ENCODE measurements at places on chromosomes 3 and 15.

DNA sequence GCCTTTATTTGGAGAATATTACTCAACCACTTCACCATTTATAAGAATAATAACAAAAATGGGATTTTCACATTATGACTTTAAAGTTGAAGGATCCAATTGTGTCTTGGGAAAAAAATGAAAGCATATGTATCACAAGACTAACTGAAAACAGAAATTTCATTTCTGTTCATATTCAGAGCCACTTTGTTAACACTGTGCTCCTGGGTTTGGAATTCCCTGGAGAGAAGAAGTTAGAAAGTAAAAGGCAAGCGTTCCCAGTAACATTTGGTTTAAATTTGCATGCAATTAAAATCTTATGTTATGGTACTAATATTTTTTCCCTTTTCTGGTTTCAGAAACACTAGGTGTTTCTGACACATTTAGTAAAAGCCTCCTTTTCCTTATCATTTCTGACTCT is 230.8 kb downstream of the RBMS3 start:
- DNase-seq, result no peak

DNA sequence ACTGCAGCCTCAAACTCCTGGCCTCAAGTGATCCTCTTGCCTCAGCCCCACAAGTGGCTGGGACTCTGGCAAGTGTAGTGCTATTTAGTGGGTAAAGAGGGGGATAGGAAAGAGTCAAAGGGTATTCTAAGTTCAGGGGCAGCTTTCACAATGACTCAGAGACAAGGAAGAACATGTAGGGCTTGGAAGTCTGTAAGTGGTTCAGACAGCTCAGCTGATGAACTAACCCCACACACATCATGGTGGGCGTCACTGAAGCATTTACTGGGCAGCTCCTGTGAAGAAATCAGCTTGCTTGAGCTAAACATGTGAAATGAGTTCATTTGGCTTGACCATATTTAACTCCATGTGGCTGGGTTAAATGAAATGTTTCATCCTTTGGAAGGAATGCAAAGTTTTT is 34.6 kb upstream of the THSD4 start:
- DNase-seq, result no peak

GRCh38 chr15:57696146-57696545 is 10.4 kb upstream of the POLR2M start:
- DNase-seq, result no peak

DNA sequence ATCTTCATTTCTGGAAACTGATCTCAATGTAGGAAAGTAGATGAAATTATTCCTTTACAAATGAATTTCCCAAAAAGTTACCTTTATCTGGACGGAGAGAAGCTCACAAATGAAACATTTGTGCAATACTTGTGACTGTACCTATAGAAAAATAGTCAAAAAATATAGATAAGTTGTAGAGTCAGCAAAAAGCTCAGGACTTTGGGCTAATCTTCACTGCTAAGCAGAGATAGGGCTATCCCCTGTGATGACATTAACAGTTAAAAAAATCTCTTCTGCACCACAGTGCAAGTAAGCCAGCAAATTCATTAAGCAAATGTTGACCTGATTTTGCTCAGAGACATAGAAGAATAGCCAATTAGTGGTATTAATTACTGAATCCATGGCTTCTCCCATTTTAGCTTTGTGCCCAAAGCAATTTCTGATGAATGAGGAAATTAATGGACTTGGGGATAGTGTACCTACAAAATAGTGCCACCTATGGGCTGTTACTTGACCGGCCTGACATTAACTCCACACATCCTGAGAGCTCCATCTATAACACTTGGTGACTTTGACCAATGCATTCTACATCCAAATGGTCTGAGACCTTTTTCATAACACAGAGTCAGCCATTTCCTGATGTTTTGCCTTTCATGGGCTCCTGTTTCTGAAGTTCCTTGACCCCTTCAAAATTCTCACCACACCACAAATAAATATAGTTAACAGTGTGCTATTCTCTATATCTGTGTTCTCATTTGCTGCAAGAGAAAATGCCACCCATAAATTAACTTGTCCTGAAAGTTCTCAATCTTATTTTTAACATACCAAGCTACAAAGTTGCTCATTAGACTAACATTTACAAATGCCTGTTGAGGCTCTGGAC is 105.0 kb downstream of the SSR3 start:
- no peak for DNase-seq

DNA sequence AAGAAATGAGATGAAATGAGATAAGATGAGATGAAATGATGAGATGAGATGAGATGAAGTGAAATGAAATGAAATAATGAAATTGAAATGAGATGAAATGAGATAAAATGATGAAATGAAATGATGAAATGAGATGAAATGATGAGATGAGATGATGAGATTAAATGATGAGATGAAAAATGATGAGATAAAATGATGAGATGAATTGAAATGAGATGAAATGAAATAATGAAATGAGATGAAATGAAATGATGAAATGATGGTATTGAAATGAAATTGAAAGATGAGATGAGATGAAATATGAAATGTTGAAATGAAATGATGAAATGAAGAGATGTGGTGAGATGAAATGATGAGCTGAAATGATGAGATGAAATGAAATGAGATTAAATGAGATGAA is 231.0 kb downstream of the GOLGA6L6 start:
- DNase-seq, result no peak

DNA sequence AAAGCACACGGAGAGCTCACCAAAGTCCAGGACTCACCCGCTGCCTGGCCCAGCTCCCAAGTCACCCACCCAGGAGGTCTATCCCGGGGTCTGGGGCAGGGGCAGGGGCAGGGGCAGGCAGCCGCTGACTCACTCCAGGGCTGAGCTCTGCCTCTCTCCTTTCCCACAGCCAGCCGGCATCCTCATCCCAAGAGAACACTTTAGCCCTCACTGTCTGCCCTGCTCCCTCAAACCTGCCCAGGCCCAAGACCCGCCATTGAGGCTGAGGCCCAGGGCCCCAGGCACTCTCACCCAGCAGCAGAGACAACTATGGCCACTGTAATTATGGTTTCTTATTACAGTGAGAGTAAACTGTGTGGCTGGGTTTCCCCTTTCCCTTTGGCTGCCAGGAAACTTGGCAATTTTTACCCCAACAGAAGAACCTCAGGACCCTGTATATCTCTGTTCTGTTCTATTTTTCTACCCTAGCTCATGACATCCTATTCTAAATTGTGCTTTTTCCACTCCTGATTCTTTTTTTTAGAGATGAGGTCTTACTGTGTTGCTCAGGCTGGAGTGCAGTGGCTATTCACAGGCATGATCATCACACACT is 53.0 kb downstream of the IQSEC1 start:
- DNase-seq, result no peak

DNA sequence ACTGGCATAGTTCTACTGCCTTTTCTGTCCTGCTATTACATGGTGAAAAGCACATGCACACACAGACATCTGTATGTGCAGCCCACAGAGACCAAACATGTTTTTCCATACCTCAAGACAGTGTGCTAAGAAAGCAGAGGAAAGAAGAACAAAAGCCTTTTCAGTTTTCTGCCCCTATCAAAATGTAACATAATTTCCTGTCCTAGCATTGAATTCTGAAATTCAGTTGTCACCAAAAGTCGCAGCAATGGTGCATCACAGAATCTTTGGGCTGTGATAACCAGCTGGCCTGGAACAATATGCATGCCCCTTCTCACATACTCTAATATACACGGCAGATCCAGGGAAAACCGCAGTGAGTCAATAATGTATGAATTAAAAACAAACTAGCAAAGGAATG is 153.8 kb upstream of the RAP2B start:
- no peak for DNase-seq

- no peak for DNase-seq
These were observed 62.9 kb upstream of the AGBL1 start for GRCh38 chr15:86016750-86017149.

DNA sequence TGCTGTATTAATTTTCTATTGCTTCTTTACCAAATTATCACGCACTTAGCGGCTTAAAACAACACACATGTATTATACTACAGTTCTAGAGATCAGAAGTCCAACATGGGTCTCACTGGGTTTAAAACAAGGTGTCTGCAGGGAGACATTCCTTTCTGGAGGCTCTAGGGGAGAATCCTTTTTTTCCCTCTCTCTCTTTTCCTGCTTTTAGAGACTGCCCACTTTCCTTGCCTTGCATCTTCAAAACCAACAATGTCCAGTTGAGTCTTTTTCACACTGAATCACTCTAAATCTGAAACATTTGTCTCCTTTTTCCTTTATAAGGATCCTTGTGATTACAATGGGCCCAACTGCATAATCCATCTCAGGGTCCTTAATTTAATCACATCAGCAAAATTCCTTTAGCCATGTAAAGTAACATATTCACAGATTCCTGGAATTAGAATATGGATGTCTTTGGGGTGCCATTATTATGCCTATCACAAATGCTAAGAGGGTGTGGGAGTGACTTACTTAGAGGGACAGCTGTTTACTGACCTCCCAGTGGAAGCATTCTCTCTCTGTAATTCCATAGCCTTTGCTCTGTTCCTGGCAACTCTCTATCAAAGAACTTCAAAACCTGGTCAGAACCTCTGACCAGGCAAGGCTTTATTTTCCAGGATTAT is 21.8 kb downstream of the CD200 start:
- no peak for DNase-seq

DNA sequence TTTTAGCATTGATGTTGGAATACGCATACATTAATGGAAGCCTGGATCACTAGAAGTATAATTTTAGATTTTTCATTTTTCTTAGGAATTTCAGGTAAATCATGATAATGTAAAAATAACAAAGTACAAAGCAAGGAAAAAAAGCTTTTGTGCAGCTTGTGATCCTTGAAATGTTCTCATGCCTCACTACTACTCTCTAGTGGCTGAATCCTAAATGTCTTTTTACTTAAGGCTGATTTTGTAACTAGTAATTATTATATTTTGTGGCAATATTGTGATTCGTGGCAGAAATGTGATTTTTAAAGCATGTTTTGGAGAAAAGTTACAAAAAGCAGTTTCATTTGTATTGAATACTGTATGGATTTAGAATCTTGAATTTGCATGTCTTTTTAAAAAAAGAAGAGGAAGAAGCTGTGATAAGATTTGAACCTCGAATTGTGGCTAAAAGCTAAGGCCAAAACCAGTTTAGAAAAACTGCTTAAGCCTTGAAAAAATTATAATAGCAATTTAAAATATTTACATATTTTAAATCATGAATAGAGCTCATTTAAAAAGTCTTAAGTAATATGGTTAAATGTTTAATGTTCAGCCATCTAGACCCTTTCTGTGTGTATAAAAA is 39.0 kb downstream of the U2SURP start:
- DNase-seq, result no peak

- no peak for DNase-seq
These were observed 122.0 kb downstream of the TFDP2 start for GRCh38 chr3:142027300-142027699.

DNA sequence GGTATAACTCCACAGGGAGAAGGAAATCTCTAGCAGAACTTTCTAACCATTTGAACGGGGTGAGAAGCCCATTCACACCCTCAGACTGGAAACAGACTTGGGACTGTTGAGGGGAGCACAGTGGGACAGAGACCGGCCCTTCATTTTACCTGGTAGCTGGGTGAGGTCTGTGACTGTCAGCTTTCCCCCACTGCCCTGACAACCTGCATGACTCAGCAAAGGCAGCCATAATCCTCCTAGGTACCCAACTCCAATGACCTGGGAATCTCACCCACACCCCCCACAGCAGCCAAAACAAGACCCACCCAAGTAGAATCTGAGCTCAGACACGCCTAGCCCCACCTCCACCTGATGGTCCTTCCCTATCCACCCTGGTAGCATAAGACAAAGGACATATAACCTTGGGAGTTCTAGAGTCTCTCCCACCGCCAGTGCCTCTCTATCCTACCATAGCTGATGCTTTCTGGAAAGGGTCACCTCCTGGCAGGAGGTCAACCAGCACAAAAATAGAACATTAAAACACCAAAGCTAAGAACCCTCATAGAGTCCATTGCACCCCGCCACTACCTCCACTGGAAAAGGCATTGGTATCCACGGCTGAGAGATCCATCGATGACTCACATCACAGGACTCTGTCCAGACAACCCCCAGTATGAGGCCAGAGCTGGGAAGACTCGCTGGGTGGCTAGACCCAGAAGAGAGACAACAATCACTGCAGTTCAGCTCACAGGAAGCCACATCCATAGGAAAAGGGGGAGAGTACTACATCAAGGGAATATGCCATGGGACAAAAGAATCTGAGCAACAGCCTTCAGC is 28.0 kb downstream of the SENP7 start:
- DNase-seq, result no peak

- no peak for DNase-seq
These were observed 26.0 kb upstream of the MAGEF1 start for GRCh38 chr3:184737641-184738505.

DNA sequence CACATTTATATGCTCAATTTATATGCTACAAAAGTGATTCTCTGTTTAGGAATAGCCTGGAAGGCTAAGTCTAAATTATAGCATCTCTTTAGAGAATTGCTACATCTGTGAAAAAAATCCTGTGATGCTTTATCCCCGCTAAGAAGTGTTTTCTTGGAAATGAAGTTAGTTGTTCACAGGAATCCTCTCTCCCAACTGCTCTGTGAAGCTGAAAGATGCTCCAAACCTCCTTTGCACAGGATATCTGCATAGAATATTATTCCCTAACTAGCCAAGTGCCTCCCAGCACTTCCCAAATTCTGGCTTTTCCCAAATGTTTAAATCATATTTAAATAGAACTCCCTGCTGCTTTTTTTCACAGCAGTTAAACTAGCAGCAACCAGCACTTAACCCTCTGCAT is 132.2 kb downstream of the SRGAP3 start:
- DNase-seq, result no peak

GRCh38 chr3:42053476-42053875 is 37.7 kb upstream of the TRAK1 start:
- no peak for DNase-seq

DNA sequence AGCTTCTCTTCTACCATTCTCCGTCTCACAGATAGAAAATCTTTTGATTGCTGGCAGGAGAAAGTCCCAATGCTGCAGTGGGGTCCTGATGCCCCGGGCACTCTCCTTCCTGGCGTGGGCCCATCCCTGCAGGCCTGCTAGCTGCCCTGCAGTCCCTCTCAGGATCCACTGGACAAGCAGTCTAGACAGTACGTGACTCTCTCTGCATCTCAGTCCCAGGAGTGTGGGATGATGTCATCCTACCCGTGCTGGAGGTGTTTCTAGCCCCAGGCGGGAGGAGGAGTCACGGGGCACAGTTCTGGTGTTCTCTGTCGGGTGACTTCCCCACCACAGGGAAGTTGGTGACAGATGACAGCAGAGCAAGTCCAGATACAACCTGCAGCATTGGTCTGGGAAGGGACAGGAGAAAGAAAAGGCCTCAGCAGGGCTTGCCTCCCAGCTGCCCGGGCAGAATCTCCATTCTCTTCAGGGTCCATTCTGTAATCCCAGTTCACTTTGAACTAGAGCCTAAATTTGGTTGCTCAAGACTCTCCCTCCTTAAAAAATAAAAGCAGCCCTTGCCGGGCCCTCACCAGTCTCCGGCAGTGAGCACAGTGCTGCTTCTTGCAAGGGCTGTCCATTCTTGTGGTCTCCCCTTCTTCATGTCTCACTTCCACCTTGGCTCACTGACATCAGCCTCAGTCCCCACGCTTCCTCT is 30.6 kb downstream of the SLC28A1 start:
- DNase-seq, result no peak

- DNase-seq, result no peak
These were observed 1.8 kb downstream of the CAMKV start for GRCh38 chr3:49867871-49868321.
